HuH-7 (cell line): ENCODE measurements at places on chromosomes 3 and 15.

DNA sequence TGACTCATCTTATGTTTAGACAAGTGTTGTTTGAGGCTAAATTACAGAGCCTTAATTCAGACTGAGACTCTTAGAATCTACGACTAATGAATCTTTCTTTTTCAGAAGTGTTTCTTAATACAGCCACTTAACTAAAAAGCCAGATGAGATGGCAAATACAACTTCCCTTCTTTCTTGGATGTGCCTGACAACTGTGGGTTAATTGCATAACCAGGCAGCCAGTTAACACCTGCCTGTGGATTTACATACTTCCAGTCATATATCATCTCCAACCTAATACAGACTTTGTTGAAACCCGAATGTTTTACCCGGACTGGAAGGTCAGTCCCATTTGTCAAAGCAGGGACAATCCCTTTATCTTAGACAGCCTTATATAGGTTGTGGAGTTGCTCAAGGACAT is 297.6 kb downstream of the VPS13C start:
- DNase-seq, result no peak

DNA sequence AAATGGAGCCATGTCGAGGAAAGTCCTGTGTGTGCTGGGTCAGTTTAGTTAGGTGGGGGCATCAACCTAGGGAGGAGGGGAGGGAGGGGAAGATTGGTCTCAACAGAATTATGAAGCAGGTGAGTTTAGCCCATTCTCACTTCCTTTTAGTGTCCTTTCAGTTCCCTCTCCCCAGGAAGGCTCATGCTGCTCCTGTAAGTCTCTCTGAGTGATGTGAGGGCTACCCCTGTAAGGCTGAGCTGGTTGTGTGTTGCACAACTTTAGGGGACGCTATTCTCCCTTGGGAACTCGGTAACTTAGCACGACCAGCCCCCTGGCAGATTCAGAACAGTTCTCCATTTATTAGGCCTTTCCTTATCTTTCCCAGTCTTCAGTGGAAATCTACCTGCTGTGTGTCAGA is 21.2 kb downstream of the IL5RA start:
- no peak for DNase-seq

GRCh38 chr15:93477188-93477587 is 388.2 kb upstream of the RGMA start:
- no peak for DNase-seq

DNA sequence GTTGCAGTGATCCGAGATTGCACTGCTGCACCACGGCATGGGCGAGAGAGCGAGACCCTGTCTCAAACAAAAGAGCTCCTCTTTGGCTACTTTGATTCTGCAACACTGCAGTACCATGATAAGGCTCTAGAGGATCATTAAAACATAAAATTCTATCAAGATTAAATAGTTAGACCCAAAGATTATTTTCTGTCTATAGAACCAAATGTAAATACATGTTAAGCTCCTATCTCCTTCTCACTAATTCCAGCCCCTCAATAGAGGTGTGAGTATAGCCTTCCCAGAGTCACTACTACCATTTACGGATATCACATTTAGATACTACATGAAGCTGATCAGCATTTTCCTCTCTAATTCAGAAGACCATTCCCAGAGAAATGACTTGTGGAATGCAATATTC is 4.3 kb upstream of the MUC13 start:
- DNase-seq, result no peak
